ENCODE measurements at places on chromosomes 2 and 18. TPM values are rescaled to one million over a fixed set of nuclear protein-coding genes. Genes with fewer than 3 reads are reported as not detected.

Gene DYNAP
- total RNA-seq, result not detected

Gene BOLL
- not detected for total RNA-seq

Gene CROCC2
- total RNA-seq, result under 0.01 TPM

Gene ST8SIA3
- total RNA-seq, result under 0.01 TPM

Gene SH3RF3
- 1.0 TPM for total RNA-seq

Gene BBS5
- total RNA-seq, result 2.1 TPM

Gene INSIG2
- 11.3 TPM for total RNA-seq

Gene UGT1A4
- total RNA-seq, result not detected

Gene TMEM169
- 0.75 TPM for total RNA-seq

Gene MC5R
- not detected for total RNA-seq

Gene AOX1
- total RNA-seq, result 9.9 TPM

Gene FEV
- not detected for total RNA-seq

Gene DPP4
- 14.4 TPM for total RNA-seq

Gene CTAGE1
- not detected for total RNA-seq

Gene IL37
- not detected for total RNA-seq

Gene DUSP19
- 1.1 TPM for total RNA-seq

Gene TMEM163
- 0.17 TPM for total RNA-seq

Gene KCNS3
- 2.8 TPM for total RNA-seq

Gene DSC2
- 10.9 TPM for total RNA-seq

Gene GREB1L
- total RNA-seq, result 3.7 TPM

Gene OSBPL6
- total RNA-seq, result 2.3 TPM

Gene C18orf32
- 14.5 TPM for total RNA-seq

Gene CDCA7
- 0.08 TPM for total RNA-seq

Gene MAP3K19
- not detected for total RNA-seq

Gene OTOF
- total RNA-seq, result 0.28 TPM
